ENCODE measurements at places on chromosomes 2 and 18.

GRCh38 chr2:238023608-238024007 is 37.2 kb upstream of the SCLY start:
- no peak for DNase-seq

DNA sequence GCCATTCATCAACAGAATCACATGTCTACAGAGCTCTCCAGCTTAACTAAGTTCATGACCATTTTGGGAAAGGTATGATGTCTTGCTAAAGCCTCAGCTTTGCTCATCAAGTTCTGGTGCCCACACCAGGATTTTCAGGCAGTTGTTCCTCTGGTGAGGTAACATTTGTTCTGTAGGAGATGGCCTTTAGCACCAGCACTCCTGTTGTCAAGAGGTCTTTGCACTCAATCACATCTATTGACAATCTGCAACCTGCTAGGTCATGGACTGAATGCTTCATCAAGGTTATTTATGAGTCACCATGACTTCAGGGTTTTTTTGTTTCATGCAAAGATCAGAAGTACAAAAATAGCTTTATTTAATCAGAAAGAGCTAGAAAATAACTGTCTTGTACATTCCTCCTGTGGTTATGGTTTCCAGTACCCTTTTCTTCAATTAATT is 36.6 kb upstream of the VIT start:
- no peak for DNase-seq

- no peak for DNase-seq
These were observed 290.2 kb downstream of the SOX11 start for GRCh38 chr2:5982193-5982902.

- DNase-seq, result no peak
These were observed 21.0 kb upstream of the STAT4 start for GRCh38 chr2:191171708-191172355.

GRCh38 chr2:134252092-134252750 is 1.7 kb upstream of the MGAT5 start:
- DNase-seq, result no peak

DNA sequence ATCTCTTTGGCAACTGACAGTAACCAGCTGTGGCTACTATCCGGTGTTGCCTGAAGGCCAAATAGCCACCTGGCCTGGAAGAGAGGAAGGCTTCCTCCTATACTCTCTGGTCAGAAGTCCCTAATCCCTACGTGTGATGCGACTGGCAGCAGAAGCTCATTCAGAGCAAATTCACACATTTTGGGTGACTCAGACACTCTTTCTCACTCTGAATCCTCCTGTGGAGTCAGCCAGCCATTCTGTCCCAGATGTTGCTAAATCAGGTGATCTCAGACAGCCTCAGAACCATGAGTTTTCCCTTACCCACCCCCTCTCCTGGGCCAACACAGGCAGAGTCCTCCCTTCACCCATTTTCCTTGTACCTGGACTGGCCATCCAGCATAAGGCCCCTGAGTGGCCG is 34.7 kb downstream of the CFAP53 start:
- no peak for DNase-seq

- no peak for DNase-seq
These were observed 56.1 kb downstream of the HS6ST1 start for GRCh38 chr2:128262315-128263253.

- DNase-seq, result no peak
These were observed 1251.6 kb upstream of the ZEB2 start for GRCh38 chr2:145771525-145771924.

All from cerebellar cortex (tissue), 1 donor.